ENCODE measurements at places on chromosomes 6 and 20.

GRCh38 chr6:159842035-159842434 lies 42.0 kb downstream of the PNLDC1 start:
- no peak for DNase-seq

- DNase-seq: no peak
Measured at GRCh38 chr6:150503586-150504339, 95.9 kb upstream of the PLEKHG1 start.

DNA sequence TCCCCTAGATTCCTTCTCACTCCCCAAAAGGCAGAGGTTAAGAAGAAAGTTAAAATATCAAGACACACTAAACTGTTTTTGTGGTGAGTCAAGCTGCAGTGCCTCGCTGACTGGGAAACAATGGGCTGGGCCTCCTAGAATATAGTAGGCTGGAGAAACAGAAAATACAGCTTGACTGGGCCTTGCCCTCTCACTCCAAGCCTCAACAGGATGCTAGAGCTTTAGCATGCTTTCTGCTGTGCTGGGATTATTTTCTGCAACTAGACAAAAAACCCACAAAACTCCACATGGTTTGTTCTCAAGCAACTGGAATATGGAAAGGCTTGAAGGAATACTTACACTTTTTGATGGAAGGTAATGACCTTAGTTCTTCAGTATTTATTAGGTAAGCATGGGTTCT lies 27.9 kb downstream of the FOXO3 start:
- no peak for DNase-seq

GRCh38 chr6:1761477-1761877 lies 151.8 kb downstream of the FOXC1 start:
- DNase-seq: no peak

DNA sequence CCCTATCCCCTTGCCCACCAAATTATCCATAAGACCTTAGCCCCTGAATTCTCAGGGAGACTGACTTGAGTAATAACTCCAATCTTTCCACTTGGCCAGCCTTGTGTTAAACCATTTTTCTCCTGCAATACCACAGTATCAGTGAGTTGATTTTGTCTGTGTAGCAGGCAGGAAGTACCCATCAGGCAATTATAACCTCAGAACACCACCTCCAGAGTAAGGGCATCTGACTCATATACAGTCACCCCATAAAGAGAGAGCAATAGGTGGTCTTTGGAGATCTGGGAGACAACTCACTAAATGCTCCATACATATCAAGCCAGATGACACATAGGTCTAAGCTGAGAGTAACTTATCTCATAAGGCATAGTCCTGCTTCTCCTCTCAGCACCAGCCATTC lies 83.7 kb downstream of the FILIP1 start:
- DNase-seq: no peak

- no peak for DNase-seq
Measured at GRCh38 chr6:136123468-136123867, 126.6 kb downstream of the MTFR2 start.

GRCh38 chr6:8130399-8130798 lies 28.1 kb upstream of the EEF1E1 start:
- DNase-seq: no peak

GRCh38 chr6:26653007-26653406 lies 6.5 kb downstream of the ZNF322 start:
- no peak for DNase-seq

DNA sequence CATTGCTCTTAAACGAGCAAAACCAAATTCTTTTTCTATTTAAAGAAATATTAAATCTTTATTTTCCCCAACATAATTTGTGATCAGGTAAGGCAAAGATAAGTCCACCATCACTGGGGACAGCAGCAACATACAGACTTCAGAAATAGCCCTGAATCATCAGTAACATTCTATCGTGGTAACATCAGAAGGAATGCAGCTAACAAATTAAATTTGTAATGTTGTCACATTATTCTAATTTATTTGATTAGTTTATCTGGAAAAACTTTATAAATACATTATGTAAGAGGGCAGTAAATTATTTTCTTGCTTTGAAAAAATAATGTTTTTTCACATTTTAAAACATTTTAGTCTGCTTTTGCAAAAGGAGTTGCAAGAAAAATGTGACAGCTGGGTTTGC lies 53.6 kb upstream of the BCLAF1 start:
- no peak for DNase-seq

GRCh38 chr20:47686545-47686944 lies 98.7 kb downstream of the SULF2 start:
- DNase-seq: no peak
